Bronchial smooth muscle cell (primary cell): ENCODE measurements at places on chromosomes 7 and 10. TPM values are rescaled to one million over a fixed set of nuclear protein-coding genes. Genes with fewer than 3 reads are reported as not detected.

Gene MRPS24
- 85.0 and 105 TPM in 2 replicates for total RNA-seq

Gene FAM171A1
- total RNA-seq = 11.3 and 12.4 TPM in 2 replicates

Gene MYH16
- not detected in 2 replicates for total RNA-seq

Gene AKR1C4
- not detected in 2 replicates for total RNA-seq

Gene PPP3CB
- 22.8 and 27.6 TPM in 2 replicates for total RNA-seq

Gene PHTF2
- 8.9 and 18.4 TPM in 2 replicates for total RNA-seq

Gene UNCX
- not detected in 2 replicates for total RNA-seq

Gene MOGAT3
- total RNA-seq = not detected in 2 replicates

Gene HABP2
- total RNA-seq = not detected in 2 replicates

Gene MNX1
- not detected in 2 replicates for total RNA-seq

Gene LBX1
- under 0.01 TPM in 1 of 2 replicates, not detected in the other for total RNA-seq

Gene SERPINE1
- total RNA-seq = 26.5 and 37.9 TPM in 2 replicates

Gene UNC5B
- 3.9 and 11.4 TPM in 2 replicates for total RNA-seq

Gene MORN4
- 3.2 and 5.2 TPM in 2 replicates for total RNA-seq

Gene ZNF853
- total RNA-seq = 0.47 and 3.2 TPM in 2 replicates

Gene ANKRD16
- 7.4 and 9.0 TPM in 2 replicates for total RNA-seq

Gene UCN3
- total RNA-seq = not detected in 2 replicates

Gene TAS2R40
- not detected in 2 replicates for total RNA-seq

Gene SPDYE16
- under 0.01 and 0.26 TPM in 2 replicates for total RNA-seq

Gene CLEC5A
- total RNA-seq = not detected in 2 replicates

Gene SPOCK2
- total RNA-seq = 0.95 and 2.0 TPM in 2 replicates

Gene PDLIM1
- 4.0 and 5.0 TPM in 2 replicates for total RNA-seq
